ENCODE measurements at places on chromosomes 13 and 19. TPM values are rescaled to one million over a fixed set of nuclear protein-coding genes. Genes with fewer than 3 reads are reported as not detected.

GRCh38 chr13:110716247-110716515 lies 2.7 kb downstream of the ING1 start:
- peak; percentile 84 for DNase-seq

- peak; percentile 76 for DNase-seq
Observed at GRCh38 chr19:41217741-41218140, 1.3 kb upstream of the AXL start.

GRCh38 chr19:38831142-38831605 lies 420 bp downstream of the ECH1 start:
- peak; percentile 97 for DNase-seq

Gene NOVA2
- not detected for total RNA-seq

DNA sequence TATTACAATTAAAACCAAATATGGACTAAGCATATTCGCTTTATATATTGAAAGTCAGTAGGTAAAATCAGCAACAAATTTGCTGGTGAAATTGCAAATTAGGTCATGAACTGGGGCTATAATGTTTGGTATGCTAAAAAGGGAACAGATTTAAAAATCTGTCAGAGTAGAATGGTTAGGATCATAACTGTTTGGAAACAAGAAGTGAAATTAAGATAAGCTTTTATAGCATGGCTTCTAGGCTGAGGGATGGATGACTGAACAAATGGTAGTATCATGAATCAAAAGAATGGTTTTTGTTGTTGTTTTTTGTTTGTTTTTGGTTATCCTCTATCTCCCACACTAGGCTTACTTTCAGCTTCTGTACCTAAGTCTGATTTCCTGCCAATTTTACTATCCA lies 1090.4 kb downstream of the PCDH9 start:
- no peak for DNase-seq

DNA sequence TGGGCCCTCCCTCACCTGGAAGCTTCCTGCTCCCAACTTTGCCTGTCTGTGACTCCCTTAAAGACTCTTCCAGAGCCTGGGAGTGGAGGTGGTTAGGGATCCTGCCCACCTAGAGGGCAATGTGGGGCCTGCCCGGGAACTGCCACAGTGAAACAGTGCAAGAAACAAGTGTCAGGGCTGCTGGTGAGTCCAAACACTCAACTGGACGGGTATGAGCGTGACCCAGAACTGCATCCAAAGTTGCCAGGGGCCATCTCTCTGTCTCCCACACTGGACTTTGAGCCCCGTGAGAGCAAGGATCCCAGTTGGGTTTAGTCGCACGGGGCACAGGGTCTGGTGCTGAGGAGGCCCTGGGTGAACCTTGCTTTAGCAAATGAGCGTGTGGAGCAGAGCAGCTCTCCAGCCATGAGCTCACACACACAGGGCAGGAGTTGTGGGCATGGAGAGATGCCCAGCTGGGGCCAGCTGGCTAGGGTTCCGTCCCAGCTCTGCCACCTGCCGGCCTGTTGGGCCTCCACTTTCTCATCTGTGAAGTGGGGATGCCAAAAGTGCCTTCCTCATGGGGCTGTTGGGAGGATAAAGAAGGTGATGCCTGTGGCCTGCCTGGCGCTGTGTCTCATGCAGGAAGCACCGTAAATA lies 2.8 kb upstream of the NUMBL start:
- DNase-seq = peak; percentile 76

Gene CGB3
- total RNA-seq = not detected

DNA sequence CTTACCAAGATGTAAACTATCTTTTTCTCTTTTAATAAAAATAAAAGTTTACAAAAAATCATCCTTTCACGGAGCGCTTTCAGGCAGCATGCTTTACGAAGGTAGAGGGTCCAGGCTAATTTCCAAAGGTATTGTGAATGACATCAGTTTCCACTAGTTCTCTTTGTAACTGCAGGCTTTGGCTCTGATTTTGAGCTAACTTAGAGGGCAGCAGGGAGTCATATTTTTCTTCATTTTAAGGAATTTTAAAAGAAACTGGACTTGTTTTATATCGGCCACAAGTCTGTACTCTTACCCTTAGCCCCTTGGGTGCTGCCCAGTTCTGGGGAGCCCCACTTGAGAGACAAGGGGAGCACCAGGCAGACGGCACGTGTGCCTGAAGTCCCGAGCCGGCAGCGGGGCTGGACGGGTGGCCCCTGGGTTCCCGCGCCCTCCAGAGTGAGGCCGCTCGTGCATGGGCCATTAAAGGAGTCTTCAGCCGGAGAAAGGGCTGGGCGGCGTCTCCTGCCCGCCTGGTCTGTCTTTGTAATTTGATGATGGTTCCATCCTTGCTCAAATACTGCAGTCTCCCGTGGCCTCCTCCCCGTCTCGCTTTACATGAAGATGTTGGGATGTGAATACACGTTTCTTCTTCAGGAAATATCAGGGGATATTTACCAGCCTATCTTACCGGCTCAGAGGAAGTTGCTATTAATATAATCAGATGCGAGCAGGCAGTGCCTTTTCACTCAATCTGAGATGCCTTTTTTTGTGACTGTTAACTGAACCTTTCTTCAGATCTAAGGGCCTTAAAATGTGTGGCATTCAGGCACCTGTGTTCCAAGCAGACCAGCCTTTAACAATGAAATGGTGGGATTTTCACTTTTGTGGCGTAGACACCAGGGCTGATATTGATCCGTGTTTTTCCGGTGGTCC lies 67.4 kb downstream of the GGACT start:
- DNase-seq = peak; percentile 34

Gene PTPRH
- total RNA-seq = 1.1 TPM

DNA sequence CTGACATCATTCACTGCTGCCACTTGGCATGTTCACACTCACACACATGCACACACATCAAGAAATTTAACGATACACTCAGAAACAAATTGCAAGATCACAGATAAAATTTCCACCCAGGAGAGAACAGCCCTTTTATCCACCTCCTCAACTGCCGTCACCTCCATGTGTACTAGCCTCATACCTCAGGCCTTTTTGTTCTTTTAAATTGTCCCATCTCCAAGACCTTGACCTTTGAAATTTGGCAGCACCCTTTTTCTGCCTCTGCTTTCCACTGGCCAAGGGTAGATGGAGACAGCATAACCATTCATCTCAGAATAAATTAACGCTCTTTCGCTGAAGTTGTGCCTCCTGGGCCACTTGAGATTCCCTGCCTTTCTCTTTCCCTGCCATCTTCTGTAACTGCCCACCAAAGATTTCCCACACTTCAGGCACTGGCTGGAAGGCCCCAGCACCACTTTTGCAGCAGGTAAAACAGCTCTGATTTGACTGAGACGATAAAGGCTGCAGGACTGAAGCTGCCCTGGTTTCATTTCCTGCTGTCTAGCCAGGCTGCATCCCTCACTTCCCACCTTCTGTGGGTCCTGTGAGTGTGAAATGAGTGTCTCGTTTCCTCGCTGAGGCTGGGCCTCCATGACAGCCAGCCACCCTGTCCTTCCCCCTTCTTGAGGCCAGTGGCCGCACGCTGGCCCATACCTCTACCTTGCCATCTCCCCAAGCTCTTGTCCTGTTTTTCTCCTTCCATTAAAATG lies 39.3 kb downstream of the MBNL2 start:
- no peak for DNase-seq

DNA sequence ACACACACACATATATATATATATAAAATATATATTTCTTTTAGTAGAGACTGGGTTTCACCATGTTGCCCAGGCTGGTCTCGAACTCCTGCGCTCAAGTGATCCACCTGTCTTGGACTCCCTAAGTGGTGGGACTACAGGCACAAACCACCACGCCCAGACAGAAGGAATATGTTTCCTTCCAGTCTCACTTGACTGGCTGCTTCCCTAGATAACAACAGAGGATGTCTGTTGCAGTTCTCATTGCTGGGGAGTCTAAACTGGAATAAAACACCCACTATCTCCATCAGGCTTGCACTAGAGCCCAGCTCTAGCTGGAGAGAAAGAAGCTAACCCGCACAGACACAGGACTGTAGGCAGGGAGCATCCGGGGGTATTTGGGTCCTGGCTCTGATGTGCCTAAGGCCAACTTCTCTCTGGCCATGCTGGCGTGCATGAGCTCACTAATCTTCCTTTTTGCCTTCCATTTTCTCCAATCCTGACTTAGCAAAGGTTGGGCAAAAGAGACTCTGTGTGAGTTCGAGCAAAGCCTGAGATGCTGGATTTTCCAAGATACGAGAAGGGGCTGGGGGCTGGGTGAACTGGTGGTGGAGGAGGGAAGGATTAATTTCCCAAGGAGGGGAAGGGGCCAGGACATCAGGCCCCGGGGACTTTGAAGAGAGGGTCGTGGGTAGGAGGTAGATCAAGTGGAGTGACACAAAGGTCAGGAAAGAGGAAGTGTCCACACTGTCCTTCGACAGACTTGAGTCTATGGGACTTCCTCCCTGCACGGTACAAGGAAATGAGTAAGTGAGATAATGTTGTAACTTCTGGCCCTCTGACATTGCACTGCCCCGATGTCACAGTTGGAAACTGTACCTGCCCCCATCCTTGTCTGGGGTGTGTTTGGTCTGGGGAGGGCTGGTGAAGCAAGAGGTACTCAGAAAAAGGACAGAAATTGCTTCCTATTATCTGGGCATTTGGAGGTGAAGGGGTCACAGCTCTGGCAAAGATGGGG lies 22.5 kb upstream of the ALOX5AP start:
- DNase-seq = no peak

Gene ZNF729
- total RNA-seq = not detected

DNA sequence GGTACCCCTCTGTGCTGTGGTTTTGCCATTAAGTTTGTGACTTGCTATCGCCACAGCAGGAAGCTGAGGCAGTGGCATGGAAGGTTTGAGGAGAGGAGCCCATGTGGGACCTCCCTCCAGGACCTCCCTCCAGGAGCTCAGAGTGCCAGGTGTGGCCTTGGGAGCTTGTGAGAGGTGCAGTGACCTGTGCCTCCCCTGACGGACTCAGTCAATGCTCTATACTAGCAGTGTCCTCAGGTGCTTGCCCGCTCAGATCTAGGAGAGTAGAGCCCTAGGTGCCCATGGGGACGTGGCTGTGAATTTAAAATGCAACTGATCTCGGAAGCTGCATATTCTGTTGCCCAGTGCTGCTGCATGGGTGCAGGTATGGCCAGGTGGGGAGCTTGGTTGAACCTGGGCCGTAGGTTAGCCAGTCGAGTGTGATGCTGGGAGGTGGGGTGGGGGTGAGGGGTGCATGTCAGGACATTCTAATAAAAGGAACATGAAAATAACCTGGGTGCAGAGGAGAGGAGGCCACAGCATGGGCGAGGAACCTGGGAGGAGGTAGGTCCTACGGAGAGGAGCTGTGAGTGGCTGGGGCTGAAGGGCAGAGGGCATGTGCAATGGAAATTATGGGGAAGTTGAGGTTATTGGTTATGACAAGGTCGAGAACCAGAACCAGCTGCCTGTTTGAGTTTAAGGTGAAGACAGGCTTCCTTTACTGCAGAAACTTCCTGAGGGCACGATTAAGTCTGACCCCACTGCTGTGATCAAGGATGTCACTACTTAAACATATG lies 41.6 kb downstream of the TEX29 start:
- DNase-seq = no peak

- peak; percentile 85 for DNase-seq
Observed at GRCh38 chr19:48539503-48540096, 12.4 kb upstream of the SULT2B1 start.

DNA sequence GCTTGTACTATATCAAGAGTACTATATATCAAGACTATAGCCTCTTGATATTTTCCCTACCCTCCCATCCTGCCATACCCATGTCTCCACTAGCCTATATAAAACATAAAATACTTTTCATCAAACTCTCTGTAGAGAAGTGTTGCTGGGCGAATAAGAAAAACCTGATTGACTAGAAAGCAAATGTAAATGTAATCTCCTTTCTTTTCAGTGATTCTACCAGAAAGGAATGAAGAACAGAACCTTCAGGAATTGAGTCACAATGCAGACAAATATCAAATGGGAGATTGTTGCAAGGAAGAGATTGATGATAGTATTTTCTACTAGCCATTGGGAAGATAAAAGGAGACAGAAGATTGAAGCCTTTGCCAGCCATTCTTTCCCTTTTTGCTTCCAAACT lies 89.2 kb downstream of the KCNRG start:
- peak; percentile 57 for DNase-seq

Gene SIX5
- 11.8 TPM for total RNA-seq

All from osteoblast (primary cell).